A549 (cell line): ENCODE measurements at places on chromosomes 4 and X.

GRCh38 chr4:4755306-4755705 is 104.2 kb upstream of the MSX1 start:
- DNase-seq = no peak

- DNase-seq = peak; percentile 65
Measured at GRCh38 chr4:140256335-140256734, 102.4 kb upstream of the MAML3 start.

GRCh38 chr4:6812766-6813165 is 30.2 kb downstream of the KIAA0232 start:
- no peak for DNase-seq

GRCh38 chr4:171334549-171334948 is 478.7 kb upstream of the GALNTL6 start:
- no peak for DNase-seq

DNA sequence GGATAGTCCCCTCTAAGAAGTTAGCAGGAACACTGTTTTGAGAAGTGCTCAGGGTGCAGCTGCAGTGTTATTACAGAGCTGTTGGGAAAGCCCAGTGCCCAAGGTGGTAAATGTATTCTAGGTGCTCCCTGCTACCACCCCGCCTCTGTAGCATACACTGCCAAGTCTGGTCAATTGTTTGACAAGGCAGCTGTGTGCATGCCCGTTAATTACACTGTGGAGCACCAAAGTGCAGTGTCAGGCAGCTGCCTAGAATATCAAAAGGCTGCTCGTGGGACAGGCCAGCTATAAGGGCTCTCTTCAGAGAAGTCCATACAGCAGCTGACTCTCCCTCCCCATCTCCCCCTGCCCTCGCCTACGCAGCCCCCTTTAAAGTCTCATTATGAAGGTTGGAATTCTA is 99.9 kb upstream of the KLHL13 start:
- no peak for DNase-seq

- DNase-seq = no peak
Measured at GRCh38 chrX:40054793-40055192, 43.0 kb downstream of the BCOR start.

- no peak for DNase-seq
Measured at GRCh38 chr4:186701273-186701672, 22.4 kb downstream of the FAT1 start.

DNA sequence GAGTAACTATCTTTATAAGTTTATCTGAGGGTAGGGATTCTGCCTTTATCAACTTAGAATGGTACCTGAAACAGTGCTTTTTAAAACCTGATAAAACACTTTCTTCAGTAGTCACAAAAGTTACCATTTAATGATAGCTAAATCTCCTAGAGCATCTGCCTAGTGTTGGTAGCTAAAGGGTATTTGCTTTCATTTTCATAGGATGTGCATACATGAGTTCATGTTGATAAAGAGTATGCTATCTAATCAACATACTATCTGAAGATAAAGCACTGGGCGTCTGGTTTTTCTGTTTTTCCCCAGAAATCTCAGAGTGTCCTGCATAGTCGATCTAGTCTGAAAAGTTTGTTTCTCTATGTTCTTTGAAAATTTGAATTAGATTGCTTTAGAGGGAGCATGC is 75.1 kb downstream of the ADGRL3 start:
- DNase-seq = no peak

DNA sequence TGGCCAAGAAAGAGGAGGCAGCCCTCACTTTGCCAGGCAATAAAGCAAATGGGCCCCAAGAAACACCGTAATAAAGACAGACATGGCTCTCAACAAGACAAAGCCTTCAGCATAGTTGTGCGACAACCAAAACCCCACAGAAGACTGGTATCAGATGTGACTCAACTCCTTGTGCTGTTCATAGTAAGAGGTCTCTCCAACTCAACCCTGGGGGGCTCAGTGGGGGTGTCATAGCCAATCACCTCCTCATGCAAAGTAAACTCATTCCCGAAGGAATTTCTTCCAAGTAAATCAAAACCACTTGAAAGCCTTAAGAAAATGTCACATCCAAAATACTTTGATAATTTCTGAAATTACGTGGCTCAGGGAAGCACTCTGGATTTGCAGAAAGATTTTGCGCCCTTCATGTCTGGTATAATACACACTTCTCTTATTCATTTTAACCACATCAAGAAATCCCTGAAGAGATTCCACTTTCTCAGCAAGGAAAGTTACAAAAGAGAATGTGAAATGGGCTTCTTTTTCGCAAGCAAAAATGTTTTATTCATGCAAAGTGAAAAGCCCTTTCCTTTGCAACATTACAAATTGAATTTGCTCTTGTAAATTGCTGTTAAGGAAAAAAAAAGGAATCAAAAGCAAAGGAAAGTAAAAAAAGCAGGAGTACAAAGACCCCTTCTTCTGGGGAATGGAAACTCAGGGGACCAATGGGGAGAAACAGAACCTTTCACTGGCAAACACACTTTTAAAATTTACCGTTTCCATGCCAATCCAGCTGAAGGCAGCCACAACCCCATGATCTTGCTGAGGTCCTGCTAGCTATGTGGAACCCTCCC is 137.4 kb downstream of the NSUN7 start:
- DNase-seq = no peak

- DNase-seq = no peak
Measured at GRCh38 chrX:21966866-21967265, 26.4 kb downstream of the SMS start.

DNA sequence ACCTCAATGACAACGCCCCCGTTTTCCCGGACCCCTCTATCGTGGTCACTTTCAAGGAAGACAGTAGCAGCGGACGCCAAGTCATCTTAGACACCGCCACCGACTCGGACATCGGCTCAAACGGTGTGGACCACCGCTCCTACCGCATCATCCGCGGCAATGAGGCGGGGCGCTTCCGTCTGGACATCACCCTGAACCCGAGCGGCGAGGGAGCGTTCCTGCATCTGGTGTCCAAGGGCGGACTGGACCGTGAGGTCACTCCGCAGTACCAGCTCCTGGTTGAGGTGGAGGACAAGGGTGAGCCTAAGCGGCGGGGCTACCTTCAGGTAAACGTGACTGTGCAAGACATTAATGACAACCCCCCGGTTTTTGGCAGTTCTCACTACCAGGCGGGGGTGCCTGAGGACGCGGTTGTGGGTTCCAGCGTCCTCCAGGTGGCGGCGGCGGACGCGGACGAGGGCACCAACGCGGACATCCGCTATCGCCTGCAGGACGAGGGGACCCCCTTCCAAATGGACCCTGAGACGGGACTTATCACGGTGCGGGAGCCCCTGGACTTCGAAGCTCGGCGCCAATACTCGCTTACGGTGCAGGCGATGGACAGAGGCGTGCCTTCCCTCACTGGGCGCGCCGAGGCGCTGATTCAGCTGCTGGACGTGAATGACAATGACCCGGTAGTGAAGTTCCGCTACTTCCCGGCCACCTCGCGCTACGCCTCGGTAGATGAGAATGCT is 2.2 kb downstream of the FAT4 start:
- peak; percentile 55 for DNase-seq

DNA sequence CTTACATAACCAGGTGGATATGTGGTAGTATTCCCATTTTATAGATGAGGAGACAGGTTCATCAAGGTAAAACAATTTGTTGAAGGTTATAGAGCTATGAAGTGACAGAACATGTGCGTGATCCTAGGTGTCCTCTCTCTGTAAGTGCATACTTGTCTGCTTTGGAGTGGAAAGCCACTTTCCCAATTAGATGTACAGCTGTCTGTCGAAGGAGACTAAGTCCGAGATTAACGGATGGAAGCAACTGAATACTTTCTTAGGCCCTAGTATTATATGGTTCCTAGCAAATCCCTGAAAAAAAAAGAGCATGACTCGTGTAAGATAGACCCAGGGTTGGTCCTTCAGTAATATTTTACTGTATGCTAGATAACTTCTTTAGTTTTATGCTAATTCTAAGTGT is 19.7 kb downstream of the TMEM131L start:
- no peak for DNase-seq

DNA sequence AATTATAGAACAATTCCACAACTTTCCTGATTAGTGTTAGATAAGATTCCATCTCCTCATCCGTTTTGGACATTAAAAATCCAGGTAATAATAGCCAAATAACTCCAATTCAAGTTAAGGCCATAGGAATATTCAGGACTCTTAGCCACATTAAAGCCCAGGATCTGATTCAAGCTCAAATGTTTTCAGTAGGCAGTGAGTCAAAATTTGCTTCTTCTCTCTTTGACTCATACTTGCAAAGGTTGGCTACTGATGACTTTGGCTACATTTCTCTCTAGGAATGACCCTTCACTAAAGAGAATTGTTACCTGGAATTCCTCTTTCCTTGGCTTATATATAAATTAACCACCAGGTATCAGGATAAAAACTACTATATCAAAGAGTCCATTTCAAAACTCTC is 354.9 kb upstream of the HS3ST1 start:
- no peak for DNase-seq

GRCh38 chr4:52713456-52713937 is 37.7 kb downstream of the ERVMER34-1 start:
- no peak for DNase-seq

DNA sequence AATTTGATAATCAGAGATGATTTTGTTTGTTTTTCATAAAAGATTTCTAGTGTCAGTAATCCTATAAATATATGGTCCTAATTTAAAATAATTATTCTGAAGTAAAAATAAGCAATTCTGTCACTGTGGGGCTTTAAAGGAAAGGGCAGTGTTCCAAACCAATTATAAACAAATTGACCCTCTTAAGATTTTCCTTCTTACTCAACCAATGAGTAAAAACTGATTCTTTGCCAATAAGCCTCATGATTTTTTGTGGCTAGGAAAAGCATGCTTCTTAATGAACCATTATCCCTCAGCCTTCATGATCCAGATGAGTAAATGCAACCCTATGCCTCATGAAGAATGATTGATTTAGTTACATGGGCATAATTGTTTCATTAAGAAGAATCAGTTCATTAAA is 1010.4 kb downstream of the ADGRL3 start:
- DNase-seq = no peak

GRCh38 chrX:9279234-9279544 is 185.7 kb upstream of the TBL1X start:
- DNase-seq = no peak

- DNase-seq = no peak
Measured at GRCh38 chr4:97923096-97923495, 220.2 kb downstream of the STPG2 start.

GRCh38 chrX:56766554-56767347 is 37.7 kb downstream of the NBDY start:
- no peak for DNase-seq

DNA sequence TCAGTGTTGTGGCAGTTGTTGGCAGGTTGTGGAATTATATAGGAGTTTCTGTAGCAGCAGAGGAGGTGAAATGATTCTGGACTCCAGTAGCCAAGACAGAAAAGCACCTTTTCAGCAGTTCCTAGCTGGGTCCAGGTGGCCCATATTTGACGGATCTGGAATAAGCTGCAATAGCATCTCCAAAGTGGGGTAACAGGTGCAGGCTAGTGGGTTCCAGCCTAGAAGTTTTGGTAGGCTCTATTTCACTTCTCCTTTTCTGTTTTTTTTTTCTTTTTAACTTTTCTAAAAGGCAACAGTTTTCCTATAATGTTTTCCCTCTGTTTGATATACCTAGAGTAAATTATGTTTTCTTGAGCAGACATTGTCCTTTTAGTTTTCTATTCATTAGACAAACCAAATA is 392.5 kb downstream of the C4orf33 start:
- no peak for DNase-seq

GRCh38 chr4:165709516-165709915 is 163.5 kb upstream of the TLL1 start:
- no peak for DNase-seq

DNA sequence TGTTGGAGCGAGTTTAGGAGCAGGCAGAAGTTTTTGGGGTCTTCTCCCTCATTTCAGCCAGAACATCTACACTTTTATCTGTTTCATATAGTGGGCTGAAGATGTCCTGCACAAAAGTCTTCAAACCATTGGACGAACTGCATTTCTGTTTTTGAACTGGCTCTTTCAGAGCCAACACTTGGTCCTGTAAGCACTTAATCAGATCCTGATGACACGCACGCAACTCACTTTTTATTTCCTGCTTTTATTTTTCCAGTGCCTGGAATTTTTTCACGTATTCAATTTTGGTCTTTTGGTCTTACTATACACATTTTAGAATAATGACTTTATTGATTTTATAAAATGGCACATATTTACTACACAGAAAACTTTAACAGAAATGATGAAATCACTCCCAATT is 40.2 kb upstream of the NKX3-2 start:
- no peak for DNase-seq

- DNase-seq = peak; percentile 30
Measured at GRCh38 chr4:8188085-8188484, 11.0 kb upstream of the SH3TC1 start.

GRCh38 chr4:166169111-166169510 is 296.1 kb downstream of the TLL1 start:
- DNase-seq = peak; percentile 26

DNA sequence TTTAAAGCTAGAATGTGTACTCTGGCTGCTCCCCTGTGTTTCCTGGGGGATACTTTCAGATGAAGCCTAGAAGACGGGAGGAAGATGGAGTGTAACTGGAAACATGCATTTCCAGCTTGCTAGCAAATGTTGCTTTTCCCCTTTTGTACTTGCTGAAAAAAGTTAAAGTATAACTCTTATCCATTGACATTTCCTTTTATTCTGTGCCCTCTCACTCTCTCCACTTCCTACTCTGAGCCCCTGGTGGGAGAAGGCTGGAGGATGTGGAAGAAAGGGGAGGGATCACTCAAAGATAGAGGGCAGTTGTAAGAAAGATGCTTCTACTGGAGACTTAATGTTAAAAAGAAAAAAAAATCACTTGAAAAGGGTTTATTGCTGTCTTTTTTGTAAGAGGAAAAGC is 396.5 kb downstream of the DTHD1 start:
- no peak for DNase-seq

DNA sequence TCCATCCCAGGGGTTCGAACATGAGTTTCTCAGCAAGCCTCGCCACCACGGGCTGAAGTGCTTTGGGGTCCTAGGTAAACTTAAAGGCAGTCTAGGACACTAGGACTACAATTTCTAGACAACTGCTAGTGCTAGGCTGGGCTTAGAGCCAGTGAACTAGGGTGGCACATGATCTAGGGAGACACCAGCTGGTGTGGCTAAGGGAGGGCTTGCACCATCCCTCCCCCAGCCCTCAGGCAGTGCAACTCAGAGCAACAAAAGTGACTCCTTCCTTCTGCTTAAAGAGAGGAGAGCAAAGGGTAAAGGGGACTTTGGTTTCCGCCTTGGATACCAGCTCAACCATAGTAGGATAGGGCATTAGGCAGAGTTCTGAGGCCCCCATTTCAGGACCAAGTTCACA is 162.5 kb upstream of the AFF2 start:
- no peak for DNase-seq

GRCh38 chr4:6079965-6080364 is 61.7 kb upstream of the C4orf50 start:
- DNase-seq = no peak
